BJ (cell line): ENCODE measurements at places on chromosomes 3 and 15. TPM values are rescaled to one million over a fixed set of nuclear protein-coding genes. Genes with fewer than 3 reads are reported as not detected.

The NEK11 gene
- polyA plus RNA-seq, result 2.6 and 5.9 TPM in 2 replicates

The GABRA5 gene
- polyA plus RNA-seq, result 0.25 and 0.40 TPM in 2 replicates

DNA sequence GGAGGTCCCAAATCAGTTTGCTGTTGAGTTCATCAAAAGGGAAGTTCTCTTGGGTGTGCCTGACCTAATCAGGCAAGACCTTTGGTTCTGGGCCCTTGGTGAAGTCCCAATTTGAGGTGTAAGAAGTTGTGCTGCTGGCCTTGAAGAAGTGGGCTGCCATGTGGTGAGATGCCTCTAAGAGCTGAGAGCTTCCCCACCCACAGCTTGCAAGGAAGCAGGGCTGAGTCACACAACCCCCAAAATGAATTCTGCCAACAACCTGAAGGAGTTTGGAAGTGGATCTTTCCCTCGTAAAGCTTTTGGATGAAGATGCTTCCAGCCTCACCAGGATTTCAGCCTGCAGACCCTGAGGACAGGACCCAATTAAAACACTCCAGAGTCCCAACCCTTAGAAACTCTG is 129.3 kb upstream of the NSMCE3 start:
- no peak for DNase-seq

- no peak for DNase-seq
Observed at GRCh38 chr3:23728601-23729117, 77.1 kb upstream of the UBE2E1 start.

- DNase-seq, result no peak
Observed at GRCh38 chr3:49902511-49903345, 945 bp downstream of the MST1R start.
